ENCODE measurements at places on chromosomes 12 and 14.

- H3K27me3 ChIP-seq: peaks cover 17% of the 10 kb centered on the region
- DNase-seq: no peak
- H3K27ac ChIP-seq: no peak within 1 kb of the TSS
- peaks cover 11% of the 10 kb centered on the region for H3K4me1 ChIP-seq
- H3K36me3 ChIP-seq: no peaks in the 10 kb centered on the region
- H3K4me3 ChIP-seq: peak within 1 kb of the TSS; percentile 79
Observed at GRCh38 chr14:55129086-55129427, at the start of gene LGALS3. LGALS3 (plus strand) TSS chr14:55129252; CDS start chr14:55137374, 8,122 bp downstream.

DNA sequence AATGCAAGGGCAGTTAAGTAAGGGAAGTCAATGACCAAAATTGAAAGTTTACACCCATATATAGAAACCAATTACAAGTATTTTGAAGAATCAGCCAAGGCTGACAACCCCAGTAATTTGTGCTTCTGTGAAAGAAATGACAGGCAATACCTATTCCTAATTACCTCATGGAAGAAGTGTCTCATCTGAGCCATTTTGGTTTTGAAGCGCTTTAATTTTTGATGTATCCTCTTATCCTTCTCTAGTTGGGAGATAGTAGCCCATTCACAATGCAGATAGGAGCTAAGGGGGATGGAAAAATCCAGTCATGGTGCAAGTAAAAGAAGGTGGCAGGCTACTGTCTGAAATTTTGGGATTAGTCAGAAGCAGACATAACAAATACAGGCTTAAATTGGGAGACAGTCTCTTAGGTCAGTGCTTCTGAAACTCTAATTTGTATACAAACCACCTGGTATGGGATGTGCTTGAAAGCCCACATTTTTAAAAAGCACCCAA lies 30.4 kb upstream of the SUPT16H start:
- H3K4me1 ChIP-seq: peaks cover 3% of the 10 kb centered on the region
- DNase-seq: no peak
- peaks cover 28% of the 10 kb centered on the region for H3K36me3 ChIP-seq
- no peaks in the 10 kb centered on the region for H3K27me3 ChIP-seq
- H3K27ac ChIP-seq: no peak overlapping the region
- no peak overlapping the region for H3K4me3 ChIP-seq

GRCh38 chr12:127310548-127310947 lies 956.4 kb upstream of the TMEM132C start:
- no peaks in the 10 kb centered on the region for H3K36me3 ChIP-seq
- no peaks in the 10 kb centered on the region for H3K4me1 ChIP-seq
- no peak for DNase-seq
- peaks cover 19% of the 10 kb centered on the region for H3K27me3 ChIP-seq
- H3K4me3 ChIP-seq: no peak overlapping the region

GRCh38 chr12:5522432-5523335 lies 90.8 kb downstream of the NTF3 start:
- H3K4me3 ChIP-seq: no peak overlapping the region
- no peaks in the 10 kb centered on the region for H3K4me1 ChIP-seq
- no peak for DNase-seq
- no peaks in the 10 kb centered on the region for H3K36me3 ChIP-seq
- no peak overlapping the region for H3K27ac ChIP-seq

DNA sequence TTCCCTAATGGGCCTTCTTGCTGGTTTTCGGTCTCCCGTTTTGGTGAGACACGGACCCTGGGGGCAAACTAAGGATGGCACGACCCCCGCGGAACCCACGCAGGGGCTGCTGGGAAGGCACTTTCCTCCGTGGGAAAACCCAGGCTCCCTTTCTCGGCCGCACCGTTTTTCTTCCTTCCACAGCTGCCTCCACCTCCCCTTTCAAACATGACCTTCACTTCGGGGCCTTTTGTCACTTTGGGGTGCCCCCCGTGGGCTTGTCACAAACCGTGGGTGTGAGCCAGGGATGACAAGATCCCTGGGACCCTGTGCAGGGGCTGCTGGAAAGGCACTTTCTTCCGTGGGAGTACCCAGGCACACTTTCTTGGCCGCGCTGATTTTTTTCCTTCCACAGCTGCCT lies 268.7 kb downstream of the ALG10 start:
- H3K4me3 ChIP-seq: no peak overlapping the region
- DNase-seq: no peak
- H3K4me1 ChIP-seq: no peaks in the 10 kb centered on the region
- no peaks in the 10 kb centered on the region for H3K27me3 ChIP-seq
- no peak overlapping the region for H3K27ac ChIP-seq
- H3K36me3 ChIP-seq: no peaks in the 10 kb centered on the region

DNA sequence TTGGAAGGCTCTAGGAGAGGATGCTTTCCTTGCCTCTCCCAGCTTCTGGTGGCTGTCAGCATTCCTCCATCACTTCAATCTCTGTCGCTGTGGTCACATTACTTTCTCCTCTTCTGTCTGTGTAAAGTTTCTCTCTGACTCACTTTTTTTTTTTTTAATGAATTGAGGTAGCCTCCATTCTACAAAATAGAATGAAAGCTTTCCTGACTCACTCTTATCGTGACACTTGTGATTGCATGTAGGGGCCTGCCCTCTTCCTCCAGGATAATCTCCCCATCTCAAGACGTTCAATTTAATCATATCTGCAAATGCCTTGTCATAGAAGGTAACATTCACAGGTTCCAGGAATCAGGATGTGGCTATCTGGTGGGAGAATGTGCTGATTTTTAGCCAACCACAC lies 153.5 kb upstream of the HMGA2 start:
- peaks cover 3% of the 10 kb centered on the region for H3K27me3 ChIP-seq
- H3K27ac ChIP-seq: no peak overlapping the region
- H3K4me1 ChIP-seq: no peaks in the 10 kb centered on the region
- no peaks in the 10 kb centered on the region for H3K36me3 ChIP-seq
- H3K4me3 ChIP-seq: no peak overlapping the region

DNA sequence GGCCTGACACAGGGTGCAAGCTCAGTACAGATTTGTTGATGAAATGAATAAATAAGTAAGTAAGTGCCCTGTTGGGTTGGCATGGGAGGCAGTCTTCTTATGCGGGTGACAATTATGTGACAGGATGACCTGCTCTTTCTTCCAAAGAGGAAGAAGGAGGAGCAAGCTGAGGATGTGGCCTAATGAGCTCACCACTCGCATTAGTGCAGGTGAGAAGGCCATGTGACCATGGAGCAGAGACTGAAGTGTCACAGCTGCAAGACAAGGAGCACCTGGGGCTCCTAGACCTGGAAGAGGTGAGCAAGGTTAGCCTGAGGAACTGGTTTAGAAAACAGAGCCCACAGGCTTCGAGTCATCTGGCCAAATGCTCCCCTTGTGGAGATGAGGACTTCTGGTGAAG lies 34.9 kb downstream of the LRTM2 start:
- peaks cover 4% of the 10 kb centered on the region for H3K36me3 ChIP-seq
- H3K27me3 ChIP-seq: peaks cover 5% of the 10 kb centered on the region
- DNase-seq: no peak
- H3K4me1 ChIP-seq: no peaks in the 10 kb centered on the region
- no peak overlapping the region for H3K27ac ChIP-seq

GRCh38 chr12:77720258-77720657 lies 110.4 kb upstream of the NAV3 start:
- no peaks in the 10 kb centered on the region for H3K36me3 ChIP-seq
- no peaks in the 10 kb centered on the region for H3K4me1 ChIP-seq
- H3K4me3 ChIP-seq: no peak overlapping the region
- H3K27me3 ChIP-seq: no peaks in the 10 kb centered on the region
- no peak overlapping the region for H3K27ac ChIP-seq

GRCh38 chr14:60514741-60515491 lies 6.0 kb downstream of the SIX6 start:
- H3K27ac ChIP-seq: no peak overlapping the region
- peak overlapping the region; percentile 61 for H3K4me3 ChIP-seq

DNA sequence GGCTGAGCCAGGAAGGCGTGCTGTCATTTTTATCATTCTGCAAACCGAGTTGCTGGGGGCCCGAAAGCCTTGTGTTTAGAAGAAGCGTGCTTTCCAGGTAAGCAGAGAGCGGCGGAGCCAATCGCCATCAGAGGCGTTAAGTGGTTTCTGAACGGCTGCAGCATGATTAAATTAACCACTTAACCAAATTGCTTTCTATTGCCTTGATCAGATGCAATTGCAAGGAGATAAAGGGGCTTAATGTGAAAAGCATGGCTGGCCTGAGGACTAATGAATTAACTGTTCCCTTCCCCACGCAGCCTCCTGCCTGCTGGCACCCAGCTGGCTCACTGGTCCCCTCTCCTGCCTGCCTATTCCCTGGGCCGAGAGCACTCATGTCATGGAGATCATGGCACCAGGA lies 36.6 kb upstream of the CHGA start:
- no peak overlapping the region for H3K4me3 ChIP-seq
- H3K27me3 ChIP-seq: peaks cover 15% of the 10 kb centered on the region
- H3K36me3 ChIP-seq: no peaks in the 10 kb centered on the region
- no peak overlapping the region for H3K27ac ChIP-seq

DNA sequence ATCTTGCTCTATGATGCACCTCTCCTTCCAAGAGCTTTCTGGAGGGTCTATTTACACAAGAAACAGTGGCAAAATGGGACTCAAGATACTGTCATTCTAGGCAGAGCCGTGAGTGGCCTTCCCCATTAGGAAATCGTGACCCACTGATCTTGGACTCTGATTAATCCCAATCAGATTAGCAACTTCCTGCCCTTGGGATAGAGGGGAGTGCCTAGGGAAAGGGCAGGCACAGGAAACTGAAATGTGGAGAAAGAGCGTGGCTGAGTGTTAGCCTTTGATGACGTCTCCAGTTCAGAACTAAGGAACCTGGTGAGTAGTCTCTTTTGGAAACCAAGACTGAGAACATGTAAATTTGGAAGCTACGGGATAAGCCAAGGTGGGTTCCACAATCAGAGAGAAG lies 76.1 kb downstream of the NUAK1 start:
- no peak overlapping the region for H3K4me3 ChIP-seq
- H3K27me3 ChIP-seq: peaks cover 8% of the 10 kb centered on the region
- H3K36me3 ChIP-seq: no peaks in the 10 kb centered on the region
- no peak overlapping the region for H3K27ac ChIP-seq
- H3K4me1 ChIP-seq: no peaks in the 10 kb centered on the region

DNA sequence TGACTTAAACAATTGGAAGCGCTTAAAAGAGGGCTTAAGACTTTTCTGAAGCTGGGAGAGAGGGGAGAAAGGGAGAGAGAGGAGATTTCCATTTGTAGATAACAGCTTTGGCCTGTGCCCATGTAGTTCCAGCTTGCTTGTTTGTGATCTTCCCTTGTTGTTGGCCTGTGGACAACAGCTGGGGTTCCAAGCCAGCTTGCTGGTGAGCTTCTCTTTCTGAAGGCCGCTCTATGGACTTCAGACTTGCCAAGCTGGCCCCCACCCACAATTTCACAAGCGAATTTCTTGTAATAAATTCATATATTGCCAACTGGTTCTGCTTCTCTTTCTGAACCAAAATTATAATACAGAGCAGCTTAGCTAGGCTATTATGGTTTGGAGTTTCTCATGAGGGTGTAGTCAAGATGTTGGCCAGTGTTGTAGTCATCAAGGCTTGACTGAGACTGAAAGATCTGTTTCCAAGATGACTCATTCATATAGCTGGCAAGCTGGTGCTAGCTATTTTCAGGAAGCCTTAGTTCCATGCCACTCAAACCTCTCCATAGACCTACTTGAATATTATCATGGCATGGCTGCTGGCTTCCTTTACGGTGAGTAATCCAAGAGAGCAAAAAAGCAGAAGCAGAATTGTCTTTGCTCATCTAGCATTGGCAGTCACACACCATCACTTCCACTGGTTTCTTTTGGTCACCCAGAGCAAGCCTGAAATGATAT lies 89.4 kb downstream of the ATP23 start:
- DNase-seq: no peak
- H3K4me3 ChIP-seq: no peak overlapping the region

DNA sequence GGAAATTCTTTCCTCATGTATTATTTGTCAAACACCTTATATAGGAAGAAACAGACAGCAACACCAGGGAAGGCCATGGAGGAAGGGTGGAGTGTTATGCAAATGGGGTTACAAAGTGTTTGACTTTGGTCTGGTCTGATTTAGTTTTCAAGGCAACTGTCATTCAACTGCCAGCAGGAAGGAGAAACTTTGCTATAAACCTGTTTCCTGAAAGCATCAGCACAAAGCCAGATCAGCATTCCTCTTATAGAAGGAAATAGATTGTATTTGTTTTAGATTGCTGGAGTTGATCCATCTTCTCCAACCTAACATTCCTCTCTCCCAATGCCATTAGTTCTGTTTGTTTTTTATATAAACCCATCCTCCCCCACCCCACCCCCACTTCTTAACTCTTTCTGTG lies 65.7 kb downstream of the STAB2 start:
- peaks cover 3% of the 10 kb centered on the region for H3K27me3 ChIP-seq
- no peak overlapping the region for H3K27ac ChIP-seq
- H3K4me3 ChIP-seq: no peak overlapping the region
- DNase-seq: no peak

- H3K4me3 ChIP-seq: no peak overlapping the region
- H3K4me1 ChIP-seq: peaks cover 7% of the 10 kb centered on the region
- H3K27ac ChIP-seq: no peak overlapping the region
- no peak for DNase-seq
Observed at GRCh38 chr14:75496755-75497154, 25.5 kb upstream of the BATF start.

GRCh38 chr12:58882826-58883225 lies 37.5 kb downstream of the LRIG3 start:
- H3K27ac ChIP-seq: no peak overlapping the region
- DNase-seq: no peak
- no peak overlapping the region for H3K4me3 ChIP-seq
- no peaks in the 10 kb centered on the region for H3K4me1 ChIP-seq
- H3K27me3 ChIP-seq: no peaks in the 10 kb centered on the region
- no peaks in the 10 kb centered on the region for H3K36me3 ChIP-seq

DNA sequence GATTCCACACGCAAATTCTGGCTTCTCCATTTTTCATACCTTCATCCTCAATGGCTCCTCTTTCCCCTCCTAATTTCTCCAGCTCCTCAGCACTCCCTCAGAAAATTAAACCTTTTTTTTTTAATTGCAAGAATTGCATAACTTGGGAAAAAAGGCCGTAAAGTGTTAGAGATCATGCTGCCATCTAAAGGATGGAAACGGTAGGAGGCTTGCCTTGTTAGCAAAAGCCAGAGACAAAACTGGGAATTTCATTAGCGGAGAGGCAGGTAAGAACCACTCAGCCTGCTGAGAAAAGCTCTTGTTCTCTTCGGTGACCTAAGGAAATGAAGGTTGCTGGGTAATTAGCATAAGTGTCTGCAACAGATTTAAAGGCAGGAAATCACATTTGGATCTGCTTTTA lies 204.3 kb downstream of the AEBP2 start:
- no peak overlapping the region for H3K27ac ChIP-seq
- DNase-seq: no peak
- H3K4me3 ChIP-seq: no peak overlapping the region
- H3K27me3 ChIP-seq: no peaks in the 10 kb centered on the region

DNA sequence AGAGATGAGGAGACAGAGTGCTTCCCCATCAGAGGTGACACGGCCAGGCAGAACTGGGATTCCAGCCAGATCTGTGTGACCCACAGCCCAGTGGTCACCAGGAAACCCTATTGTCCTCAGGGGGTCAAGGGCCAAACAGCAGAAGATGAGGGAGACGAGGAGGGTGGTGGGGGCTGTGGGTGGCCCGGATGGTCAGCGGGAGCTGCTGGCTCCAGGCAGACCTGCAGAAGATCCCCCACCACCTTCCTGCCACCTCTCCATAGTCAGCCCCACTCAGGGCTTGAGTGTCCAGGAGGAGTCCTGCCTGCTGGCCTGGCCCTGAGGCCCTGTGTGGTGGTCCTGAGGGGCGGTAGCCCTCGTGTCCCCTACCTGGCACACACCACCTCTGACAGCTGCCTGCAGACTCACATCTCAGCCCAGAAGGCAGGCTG lies 136.8 kb downstream of the CALM1 start:
- H3K4me1 ChIP-seq: no peaks in the 10 kb centered on the region
- no peak overlapping the region for H3K4me3 ChIP-seq
- DNase-seq: no peak
- H3K27ac ChIP-seq: no peak overlapping the region
